ENCODE measurements at places on chromosomes 4 and X. TPM values are rescaled to one million over a fixed set of nuclear protein-coding genes. Genes with fewer than 3 reads are reported as not detected.

DNA sequence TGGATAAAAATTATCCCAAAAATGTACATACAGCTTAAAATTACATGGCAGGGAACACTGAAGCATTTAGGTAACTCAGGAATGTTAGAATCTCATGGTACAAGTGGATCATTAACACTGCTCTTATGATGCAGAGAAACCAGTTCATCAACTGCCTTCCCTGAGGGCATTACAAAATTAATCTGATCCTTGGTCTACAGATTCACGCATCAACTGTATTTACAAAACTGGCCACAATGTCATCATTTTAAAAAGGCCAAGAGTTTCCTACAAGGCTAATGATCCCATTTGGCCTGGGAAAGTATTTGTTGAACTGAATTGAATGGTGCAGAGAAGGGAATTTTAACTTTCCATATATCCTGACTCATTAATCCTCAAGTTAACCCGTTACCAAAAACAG is 84.6 kb downstream of the TSPAN5 start:
- DNase-seq, result no peak

- DNase-seq, result no peak
These were observed 2.8 kb upstream of the AWAT1 start for GRCh38 chrX:70231666-70232065.

GRCh38 chrX:40152173-40152711 is 54.5 kb upstream of the BCOR start:
- peak; percentile 58 for DNase-seq

DNA sequence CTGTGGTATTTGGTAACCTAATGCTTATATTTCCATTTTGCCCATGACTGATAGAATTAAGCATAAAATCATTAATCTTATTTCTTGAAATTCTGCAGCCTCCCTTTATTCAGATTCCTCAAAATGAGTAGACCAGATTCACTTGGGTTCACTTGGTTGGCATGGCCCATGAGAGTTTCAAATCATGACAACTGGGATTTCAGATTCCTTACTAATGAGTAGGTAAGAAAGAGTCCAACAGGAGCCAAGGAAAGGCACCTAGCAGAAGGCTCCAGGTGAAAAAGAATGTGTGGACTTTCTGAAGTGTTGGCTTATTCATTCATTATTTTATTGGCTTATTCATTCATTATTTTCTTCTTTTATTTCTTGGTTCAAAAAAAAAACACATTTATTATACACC is 27.2 kb upstream of the GATB start:
- no peak for DNase-seq

DMRTC1 gene
- not detected for polyA plus RNA-seq

DNA sequence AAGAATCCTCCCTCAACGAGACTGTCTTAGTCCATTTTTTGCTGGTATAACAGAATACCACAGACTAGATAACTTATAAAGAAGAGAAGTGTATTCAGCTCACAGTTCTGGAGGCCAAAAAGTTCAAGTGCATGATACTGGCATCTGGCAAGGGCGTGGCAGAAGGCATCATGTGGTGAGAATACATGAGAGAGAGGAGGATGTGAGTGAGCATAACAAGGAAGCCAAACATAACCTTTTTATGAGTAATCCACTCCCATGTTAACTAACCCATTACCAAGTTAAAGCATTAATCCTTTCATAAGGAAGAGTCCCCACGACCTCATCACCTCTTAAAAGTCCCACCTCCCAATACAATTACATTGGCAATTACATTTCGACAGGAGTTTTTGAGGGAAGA is 504.6 kb downstream of the IQCM start:
- DNase-seq, result no peak

GRCh38 chr4:6478546-6479220 is 6.3 kb upstream of the PPP2R2C start:
- no peak for DNase-seq

ADH1C gene
- not detected for polyA plus RNA-seq

- no peak for DNase-seq
These were observed 216.4 kb downstream of the PALLD start for GRCh38 chr4:168713253-168713652.

MAP9 gene
- polyA plus RNA-seq, result 33.7 TPM

- peak; percentile 89 for DNase-seq
These were observed 5.9 kb upstream of the GRPEL1 start for GRCh38 chr4:7073526-7074390.

GRCh38 chr4:154455111-154455510 is 36.5 kb downstream of the DCHS2 start:
- no peak for DNase-seq

ZBTB49 gene
- polyA plus RNA-seq, result 6.0 TPM
